Fibroblast of skin of back (primary cell): ENCODE measurements at places on chromosomes 7 and 10.

GRCh38 chr10:98055841-98056516, 25.6 kb upstream of the CRTAC1 start:
- peak; percentile 26 for DNase-seq

DNA sequence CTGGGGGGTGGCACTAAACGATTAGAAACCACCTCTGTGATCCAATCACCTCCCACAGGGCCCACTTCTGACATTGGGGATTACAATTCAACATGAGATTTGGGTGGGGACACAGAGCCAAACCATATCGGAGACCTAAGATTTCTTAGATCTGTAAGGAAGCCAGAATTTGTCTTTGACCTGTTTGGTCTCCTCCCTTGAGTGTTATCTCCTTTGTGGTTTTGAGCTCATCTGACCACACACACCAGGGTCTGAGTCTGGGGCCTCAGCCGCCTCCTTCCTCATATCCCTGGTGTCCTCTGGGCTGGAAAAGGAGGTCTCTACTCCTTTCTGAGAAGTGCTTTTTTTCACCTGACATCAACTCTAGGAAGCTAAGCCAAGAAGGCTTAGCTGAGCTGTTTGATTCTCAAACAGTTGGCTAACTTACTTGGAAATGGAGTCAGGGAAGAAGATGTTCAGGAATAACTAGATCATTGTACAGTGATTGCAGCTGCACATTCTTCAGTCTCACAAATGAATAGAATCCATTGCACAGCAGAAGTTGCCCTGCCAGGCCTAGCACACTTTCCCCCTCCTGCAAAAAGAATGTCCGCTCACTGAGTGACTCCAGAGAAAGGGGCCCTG, 167.4 kb downstream of the ARHGAP21 start:
- no peak for DNase-seq

DNA sequence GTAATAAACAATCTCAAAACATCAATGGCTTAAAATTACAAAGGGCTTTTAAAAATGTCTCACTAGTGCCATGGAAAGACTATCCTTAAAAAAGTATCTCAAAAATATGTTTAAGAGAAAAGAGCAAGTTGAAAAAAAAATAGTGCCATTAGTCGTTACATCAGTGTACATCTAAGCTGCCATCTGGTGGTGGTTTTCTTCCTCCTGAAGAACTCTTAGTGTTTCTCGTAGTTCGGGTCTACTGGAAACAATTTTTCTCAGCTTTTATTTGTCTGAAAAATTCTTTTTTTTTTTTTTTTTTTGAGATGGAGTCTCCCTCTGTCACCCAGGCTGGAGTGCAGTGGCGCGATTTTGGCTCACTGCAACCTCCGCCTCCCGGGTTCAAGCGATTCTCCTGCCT, 5.9 kb upstream of the GARIN1A start:
- DNase-seq, result peak; percentile 27

DNA sequence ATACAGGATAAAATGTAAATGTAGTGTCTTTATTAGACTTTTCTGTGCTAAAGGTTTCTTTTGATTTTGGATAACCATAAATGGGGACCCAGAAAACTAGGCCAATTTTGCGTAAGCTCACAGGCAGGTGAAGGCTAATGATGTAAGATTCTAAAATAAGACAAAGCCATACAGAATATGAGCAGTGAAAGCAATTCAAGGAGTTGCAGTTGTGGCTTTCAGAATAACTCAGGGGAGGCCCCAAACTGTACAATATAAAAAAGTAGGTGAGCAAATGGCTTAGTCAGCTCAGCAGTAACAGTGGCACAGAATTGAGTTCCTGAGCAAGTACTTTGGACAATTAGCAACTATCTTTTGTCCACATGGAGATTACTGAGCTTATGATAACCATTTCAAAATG, 81.7 kb upstream of the NRP1 start:
- DNase-seq, result no peak
